ENCODE measurements at places on chromosomes 2 and 18.

- no peaks in the 10 kb centered on the region for H3K36me3 ChIP-seq
- H3K4me3 ChIP-seq, result no peak overlapping the region
- H3K4me1 ChIP-seq, result peaks cover 72% of the 10 kb centered on the region
- H3K27ac ChIP-seq, result peak overlapping the region; percentile 94
- DNase-seq, result peak; percentile 88
Observed at GRCh38 chr2:20618468-20618885, 32.4 kb downstream of the HS1BP3 start.

- H3K4me1 ChIP-seq, result no peaks in the 10 kb centered on the region
- H3K4me3 ChIP-seq, result no peak overlapping the region
- no peak for DNase-seq
- no peaks in the 10 kb centered on the region for H3K27me3 ChIP-seq
- H3K27ac ChIP-seq, result no peak overlapping the region
Observed at GRCh38 chr2:32260376-32260775, 4.3 kb downstream of the NLRC4 start.

DNA sequence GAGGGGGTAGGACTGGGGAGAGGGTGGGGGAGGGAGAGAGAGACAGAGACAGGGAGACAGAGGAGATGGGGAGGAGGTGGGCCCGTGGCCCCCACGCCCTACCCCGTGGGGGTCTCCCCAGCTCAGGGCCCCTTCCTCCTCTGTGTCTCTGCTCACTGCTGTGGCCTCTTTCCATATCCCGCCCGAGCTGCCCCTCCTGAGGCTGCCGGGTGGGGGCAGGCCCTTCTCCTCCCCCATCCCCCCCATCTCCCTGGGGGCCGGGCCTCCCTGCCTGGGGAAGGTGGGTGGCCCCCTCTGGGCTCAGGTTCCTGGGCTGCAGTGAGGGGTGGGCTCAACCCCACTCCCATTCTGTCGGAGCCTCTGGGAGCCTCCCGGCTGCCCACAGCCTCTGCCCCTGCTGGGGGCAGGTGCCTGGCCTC, 332 bp upstream of the PDCD1 start:
- H3K4me3 ChIP-seq, result no peak overlapping the region
- H3K27ac ChIP-seq, result peak overlapping the region; percentile 72

DNA sequence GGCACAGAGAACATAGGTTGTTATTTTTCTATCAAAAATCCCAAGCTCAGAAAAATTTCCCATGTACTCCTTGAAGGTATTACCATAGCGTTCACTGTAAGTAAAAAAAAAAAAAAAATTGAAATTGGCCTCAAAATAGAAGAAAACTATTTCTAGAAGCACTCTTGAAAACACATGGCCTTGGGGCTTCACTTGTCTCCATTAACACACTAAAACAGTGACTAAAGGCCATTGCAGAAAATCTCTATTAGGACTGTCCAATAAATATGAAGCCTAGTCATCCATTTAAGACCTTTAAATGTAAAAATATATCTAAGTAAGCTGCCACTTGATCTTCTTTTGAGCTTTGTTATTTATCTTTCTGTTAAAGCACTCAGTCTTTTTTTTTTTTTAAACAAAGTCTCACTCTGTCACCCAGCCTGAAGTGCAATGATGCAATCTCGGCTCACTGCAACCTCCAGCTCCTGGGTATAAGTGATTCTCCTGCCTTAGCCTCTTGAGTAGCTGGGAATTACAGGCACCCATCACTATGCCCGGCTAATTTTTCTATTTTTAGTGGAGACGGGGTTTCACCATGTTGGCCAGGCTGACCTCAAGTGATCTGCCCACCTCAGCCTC, 35.8 kb downstream of the CCDC68 start:
- no peak overlapping the region for H3K27ac ChIP-seq
- no peaks in the 10 kb centered on the region for H3K4me1 ChIP-seq
- no peak for DNase-seq
- no peak overlapping the region for H3K4me3 ChIP-seq
- H3K36me3 ChIP-seq, result no peaks in the 10 kb centered on the region
- no peaks in the 10 kb centered on the region for H3K27me3 ChIP-seq

DNA sequence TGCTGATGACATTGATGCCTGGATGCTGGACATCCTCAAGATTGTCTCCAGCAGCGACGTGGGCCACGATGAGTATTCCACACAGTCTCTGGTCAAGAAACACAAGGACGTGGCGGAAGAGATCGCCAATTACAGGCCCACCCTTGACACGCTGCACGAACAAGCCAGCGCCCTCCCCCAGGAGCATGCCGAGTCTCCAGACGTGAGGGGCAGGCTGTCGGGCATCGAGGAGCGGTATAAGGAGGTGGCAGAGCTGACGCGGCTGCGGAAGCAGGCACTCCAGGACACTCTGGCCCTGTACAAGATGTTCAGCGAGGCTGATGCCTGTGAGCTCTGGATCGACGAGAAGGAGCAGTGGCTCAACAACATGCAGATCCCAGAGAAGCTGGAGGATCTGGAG, 94.1 kb upstream of the EML6 start:
- H3K27ac ChIP-seq, result peak overlapping the region; percentile 80
- peaks cover 44% of the 10 kb centered on the region for H3K4me1 ChIP-seq
- H3K36me3 ChIP-seq, result no peaks in the 10 kb centered on the region

DNA sequence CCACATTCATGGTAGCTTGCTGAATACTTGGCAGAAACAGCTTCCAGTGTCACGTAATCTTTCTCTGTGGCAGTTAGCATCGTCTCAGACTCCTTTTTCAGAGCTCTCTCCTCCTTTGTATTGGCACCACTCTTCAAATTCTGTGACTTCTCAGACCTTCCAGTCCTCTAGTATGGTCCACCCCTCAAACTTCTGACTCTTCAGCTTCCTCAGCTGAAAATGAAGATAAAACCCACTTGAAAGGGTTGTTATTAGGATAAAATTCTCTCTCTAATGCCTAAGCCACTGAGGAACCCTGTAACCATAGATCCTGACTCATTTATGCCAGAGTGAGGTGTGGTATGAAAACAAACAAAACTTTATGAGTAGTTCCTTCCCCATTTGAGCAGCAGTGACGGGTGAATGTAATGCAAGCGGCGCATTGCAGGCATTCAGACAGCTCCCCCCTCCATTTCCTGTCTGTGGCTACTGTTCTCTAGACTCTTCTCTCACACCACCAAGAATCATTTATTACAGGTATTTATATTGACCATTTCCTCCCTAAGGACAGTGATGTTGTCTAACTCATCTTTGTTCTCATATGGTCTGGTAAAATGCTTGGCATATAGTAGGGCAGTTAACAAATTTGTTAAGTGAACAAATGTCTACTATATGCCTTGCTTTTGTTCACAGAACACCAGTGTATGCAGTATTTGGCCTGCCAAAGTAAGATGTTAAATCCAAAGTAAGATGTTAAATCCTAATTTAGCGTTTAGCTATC, 35.3 kb downstream of the GALNT1 start:
- H3K36me3 ChIP-seq, result no peaks in the 10 kb centered on the region
- H3K4me1 ChIP-seq, result peaks cover 70% of the 10 kb centered on the region
- H3K4me3 ChIP-seq, result no peak overlapping the region
- no peaks in the 10 kb centered on the region for H3K27me3 ChIP-seq
- H3K27ac ChIP-seq, result peak overlapping the region; percentile 45
- DNase-seq, result no peak

DNA sequence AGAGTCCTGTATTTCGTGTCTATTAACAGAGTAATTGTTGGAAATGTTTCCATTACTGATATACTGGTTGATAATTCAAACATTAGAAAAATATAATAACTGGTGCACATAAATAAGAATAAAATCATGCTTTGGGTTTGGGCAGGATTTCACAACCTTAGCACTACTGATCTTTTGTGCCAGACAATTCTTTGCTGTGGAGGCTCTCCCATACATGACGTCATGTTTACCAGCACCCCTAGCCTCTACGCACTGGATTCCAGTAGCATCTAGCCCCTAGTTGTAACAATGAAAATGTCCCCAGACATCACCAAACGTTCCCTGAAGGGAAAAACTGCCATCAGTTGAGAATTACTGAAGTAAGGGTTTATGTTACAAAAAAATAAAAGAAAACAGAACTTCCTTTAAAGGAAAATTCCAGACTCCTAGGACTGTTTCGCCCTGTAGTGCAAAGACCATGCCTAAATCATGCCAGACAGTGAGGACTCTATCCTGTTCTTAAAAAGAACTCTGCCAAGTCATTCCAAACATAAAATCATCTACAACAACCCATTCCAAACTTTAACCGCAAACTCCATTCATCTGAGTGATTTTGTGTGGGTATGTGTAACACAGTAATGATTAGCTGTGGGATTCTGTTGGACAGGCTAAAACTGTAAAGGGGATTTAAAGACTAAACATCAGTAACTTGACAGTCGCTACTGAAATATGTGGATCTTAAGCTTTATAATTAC, 313.4 kb upstream of the CCDC68 start:
- H3K27ac ChIP-seq, result peak overlapping the region; percentile 42
- no peak overlapping the region for H3K4me3 ChIP-seq
- H3K36me3 ChIP-seq, result peaks cover 33% of the 10 kb centered on the region
- no peaks in the 10 kb centered on the region for H3K27me3 ChIP-seq

GRCh38 chr18:11308499-11308898, 159.1 kb upstream of the PIEZO2 start:
- H3K4me1 ChIP-seq, result peaks cover 3% of the 10 kb centered on the region
- H3K36me3 ChIP-seq, result no peaks in the 10 kb centered on the region
- no peaks in the 10 kb centered on the region for H3K27me3 ChIP-seq
- no peak overlapping the region for H3K27ac ChIP-seq
- no peak for DNase-seq

GRCh38 chr2:201450954-201451291, 335 bp downstream of the TRAK2 start:
- peak overlapping the region; percentile 82 for H3K4me3 ChIP-seq
- H3K4me1 ChIP-seq, result peaks cover 44% of the 10 kb centered on the region
- no peaks in the 10 kb centered on the region for H3K27me3 ChIP-seq
- H3K36me3 ChIP-seq, result no peaks in the 10 kb centered on the region
- no peak for DNase-seq

- no peak overlapping the region for H3K27ac ChIP-seq
- H3K36me3 ChIP-seq, result no peaks in the 10 kb centered on the region
- DNase-seq, result no peak
- no peaks in the 10 kb centered on the region for H3K27me3 ChIP-seq
- H3K4me1 ChIP-seq, result peaks cover 4% of the 10 kb centered on the region
- H3K4me3 ChIP-seq, result no peak overlapping the region
Observed at GRCh38 chr2:232842689-232843088, 27.4 kb upstream of the SNORC start.

GRCh38 chr2:27150639-27151230, 1.9 kb downstream of the TCF23 start:
- H3K4me3 ChIP-seq, result no peak overlapping the region
- no peaks in the 10 kb centered on the region for H3K4me1 ChIP-seq
- H3K27ac ChIP-seq, result no peak overlapping the region
- no peaks in the 10 kb centered on the region for H3K27me3 ChIP-seq
- no peak for DNase-seq

GRCh38 chr2:8633735-8634313, 48.0 kb upstream of the ID2 start:
- H3K27ac ChIP-seq, result no peak overlapping the region
- no peaks in the 10 kb centered on the region for H3K36me3 ChIP-seq
- no peaks in the 10 kb centered on the region for H3K4me1 ChIP-seq
- H3K4me3 ChIP-seq, result no peak overlapping the region
- H3K27me3 ChIP-seq, result no peaks in the 10 kb centered on the region

DNA sequence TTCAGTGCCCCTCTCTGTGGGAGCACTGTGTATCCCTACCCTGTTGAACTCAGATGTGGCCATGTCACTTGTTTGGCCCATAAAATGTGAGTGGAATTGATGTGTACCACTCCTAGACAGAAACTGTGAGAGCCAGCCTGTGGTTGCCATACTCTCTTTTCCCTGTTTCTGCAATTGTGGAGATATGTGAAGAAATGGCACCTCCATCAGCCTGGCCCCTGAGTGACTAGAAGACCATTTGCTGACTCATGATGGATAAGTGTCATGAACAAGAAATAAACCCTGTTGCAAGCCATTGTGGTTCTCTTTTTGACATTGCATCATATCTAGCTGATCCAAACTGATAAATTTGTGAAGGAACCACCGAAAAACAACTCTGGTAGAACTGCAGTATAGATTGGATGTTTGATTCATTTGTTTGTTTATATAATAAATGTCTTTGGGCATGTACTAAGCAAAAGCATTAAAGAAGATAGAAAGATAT, 214.5 kb upstream of the FBXO11 start:
- H3K36me3 ChIP-seq, result no peaks in the 10 kb centered on the region
- DNase-seq, result no peak
- H3K27ac ChIP-seq, result no peak overlapping the region
- no peak overlapping the region for H3K4me3 ChIP-seq
- no peaks in the 10 kb centered on the region for H3K27me3 ChIP-seq
- H3K4me1 ChIP-seq, result no peaks in the 10 kb centered on the region

GRCh38 chr2:1603521-1603920, 140.8 kb downstream of the PXDN start:
- H3K27me3 ChIP-seq, result peaks cover 23% of the 10 kb centered on the region
- no peaks in the 10 kb centered on the region for H3K36me3 ChIP-seq
- no peak overlapping the region for H3K27ac ChIP-seq
- no peak overlapping the region for H3K4me3 ChIP-seq
- no peak for DNase-seq
- H3K4me1 ChIP-seq, result no peaks in the 10 kb centered on the region

DNA sequence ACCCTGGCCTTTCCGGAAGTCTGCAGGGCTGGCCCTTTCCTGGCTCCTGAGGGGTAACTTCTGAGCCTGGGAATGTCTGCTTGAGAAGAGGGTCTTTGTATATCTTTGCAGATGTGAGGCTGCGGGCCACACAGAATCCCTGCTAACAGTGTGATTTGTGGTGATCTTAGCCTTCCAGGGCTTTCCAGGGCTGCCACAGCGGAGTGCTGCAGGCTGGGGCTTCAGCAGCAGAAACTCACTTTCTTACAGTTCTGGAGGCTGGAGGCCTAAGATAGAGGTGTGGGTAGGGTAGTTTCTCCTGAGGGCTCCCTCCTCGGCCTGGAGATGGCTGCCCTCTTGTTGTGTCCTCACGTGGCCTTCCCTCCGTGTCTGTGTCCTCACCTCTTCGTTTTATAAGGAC, 294.7 kb upstream of the HS6ST1 start:
- H3K27ac ChIP-seq, result no peak overlapping the region
- no peak for DNase-seq
- H3K4me1 ChIP-seq, result no peaks in the 10 kb centered on the region
- no peaks in the 10 kb centered on the region for H3K36me3 ChIP-seq
- no peak overlapping the region for H3K4me3 ChIP-seq

DNA sequence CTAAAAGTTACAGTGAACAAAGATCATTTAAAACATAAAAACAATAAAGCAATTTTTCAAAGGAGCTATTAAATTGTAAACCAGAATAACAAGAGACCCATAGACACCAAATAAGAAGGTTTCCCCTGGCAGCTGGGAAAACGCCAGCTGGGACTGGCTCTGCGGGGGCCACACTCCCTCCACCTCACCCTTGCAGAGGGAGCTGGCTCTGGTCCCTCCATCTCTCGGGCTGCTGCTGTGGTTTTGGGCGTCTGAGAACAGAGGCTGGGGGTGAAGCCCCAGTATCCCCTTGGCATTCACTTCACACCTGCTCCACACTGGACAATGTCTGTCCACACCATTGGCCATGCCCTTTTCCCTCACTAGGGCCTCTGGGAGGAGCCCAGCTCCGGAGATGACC, 62.1 kb upstream of the OTOS start:
- H3K27ac ChIP-seq, result no peak overlapping the region
- DNase-seq, result no peak
- H3K36me3 ChIP-seq, result no peaks in the 10 kb centered on the region

GRCh38 chr2:95265182-95265581, 9.1 kb upstream of the PROM2 start:
- H3K27ac ChIP-seq, result no peak overlapping the region
- no peak for DNase-seq
- H3K27me3 ChIP-seq, result no peaks in the 10 kb centered on the region
- no peaks in the 10 kb centered on the region for H3K36me3 ChIP-seq
- no peaks in the 10 kb centered on the region for H3K4me1 ChIP-seq

All from gastrocnemius medialis (tissue), 4 donors.